ENCODE measurements at places on chromosomes 7 and 10.

GRCh38 chr7:80940539-80941207, 21.8 kb upstream of the SEMA3C start:
- no peak for DNase-seq

DNA sequence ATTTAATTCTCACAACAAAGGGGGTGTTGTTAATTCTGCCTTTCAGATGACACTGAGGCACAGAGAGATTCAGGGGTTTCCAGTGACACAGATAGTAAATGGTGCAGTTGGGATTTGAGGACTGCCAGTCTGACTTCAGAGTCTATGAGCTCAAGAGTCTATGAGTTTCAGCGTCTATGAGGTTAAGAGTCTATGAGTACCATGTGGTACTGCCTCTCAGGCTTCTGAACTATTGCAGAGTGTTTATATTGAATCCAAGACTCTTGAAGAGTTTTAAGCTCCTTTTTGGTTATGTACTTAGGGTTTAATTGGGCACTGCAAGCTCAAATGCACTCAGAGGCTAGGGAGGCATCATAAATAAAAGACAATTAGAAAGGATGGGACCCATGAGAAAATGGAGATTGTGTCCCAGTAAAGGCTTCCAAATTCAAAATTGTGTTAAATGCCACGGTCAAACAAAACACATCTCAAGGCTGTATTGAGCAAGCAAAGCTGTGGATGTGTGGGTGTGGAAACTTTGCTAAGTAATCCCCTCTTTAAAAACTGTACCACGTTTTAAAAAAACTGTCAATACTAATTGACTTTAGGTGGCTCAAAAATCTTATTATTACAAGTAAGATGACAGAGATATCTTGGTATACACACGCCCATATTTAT, 123.9 kb upstream of the FAM171A1 start:
- no peak for DNase-seq

GRCh38 chr7:93921607-93922566, at the start of gene GNG11:
GNG11 (plus strand) TSS chr7:93921735; CDS start chr7:93922138, 403 bp downstream.
- DNase-seq, result no peak

DNA sequence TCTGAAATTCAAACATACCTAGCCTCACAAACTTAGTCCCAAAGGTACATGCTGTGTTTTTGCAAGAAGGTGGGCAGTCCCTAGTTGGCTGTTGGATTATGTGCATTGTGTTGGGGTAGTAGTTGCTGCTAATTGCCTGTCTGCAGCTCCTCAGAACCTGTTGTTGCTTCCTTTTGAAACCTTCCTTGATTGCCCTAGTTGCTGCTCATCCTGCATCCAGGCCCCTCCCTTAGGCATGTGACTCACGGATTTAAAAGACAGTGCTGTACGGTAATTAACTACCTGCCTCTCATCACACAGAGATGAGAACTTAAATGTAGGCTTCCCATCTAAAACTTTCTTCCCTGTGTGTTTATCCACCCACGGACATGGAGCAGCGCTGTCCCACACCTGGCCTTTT, 67.7 kb downstream of the BMPR1A start:
- DNase-seq, result no peak

DNA sequence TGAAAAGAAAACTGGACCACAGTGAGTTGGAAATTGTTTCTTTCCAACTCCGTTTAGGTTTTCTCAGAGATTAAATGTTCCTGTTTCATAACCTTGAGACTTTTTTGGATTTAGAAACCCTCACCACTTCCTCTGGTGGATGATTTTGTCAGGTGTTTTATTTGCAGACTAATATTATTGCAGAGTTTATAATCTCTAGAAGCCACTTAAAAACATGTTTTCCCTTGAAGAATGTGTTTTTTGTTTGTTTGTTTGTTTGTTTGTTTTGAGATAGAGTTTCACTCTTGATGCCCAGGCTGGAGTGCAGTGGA, 520 bp upstream of the MICU1 start:
- DNase-seq, result no peak

DNA sequence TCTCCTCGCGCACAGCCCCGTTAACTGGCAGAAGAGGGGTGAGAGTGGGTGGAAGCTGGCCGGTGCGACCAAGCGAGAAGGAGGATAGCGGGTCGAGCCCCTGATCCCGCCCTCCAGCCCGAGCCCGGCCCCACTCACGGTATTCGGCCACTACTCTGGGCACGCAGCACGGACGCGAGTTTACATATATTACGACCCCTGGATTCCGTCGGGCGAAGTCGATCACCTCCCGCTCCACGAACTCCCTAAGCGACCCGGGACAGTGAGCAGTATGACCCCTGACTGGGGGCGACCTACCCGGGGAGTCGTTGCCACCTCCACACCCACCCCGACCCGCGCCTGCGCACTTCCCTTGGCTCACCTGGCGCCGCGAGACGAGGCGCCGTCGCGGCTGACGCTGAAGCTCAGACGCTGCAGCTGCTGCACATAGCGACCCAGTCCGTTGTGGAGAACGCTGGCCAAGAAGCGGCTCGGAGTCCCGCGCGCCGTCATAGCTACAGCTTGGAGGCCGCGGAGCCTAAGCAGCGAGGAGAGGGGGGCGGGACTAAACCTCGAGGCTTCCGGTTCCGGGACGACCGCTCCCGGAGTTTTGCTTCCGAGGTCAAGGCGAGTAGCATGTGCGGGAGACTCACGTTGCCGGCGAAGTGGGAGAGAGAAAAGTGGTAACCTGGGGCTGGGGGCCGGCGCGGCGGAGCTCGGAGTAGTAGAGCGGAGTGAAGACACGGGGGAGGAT, at the start of the genes MRPL43 and TWNK:
TSS of gene MRPL43 (minus strand) at position 546 of the 733 bp plus-strand sequence. CDS start at position 492, 54 bp downstream.
TSS of gene TWNK (plus strand) at position 592 of the 733 bp plus-strand sequence. CDS start 668 bp downstream, outside the sequence.
- peak; percentile 12 for DNase-seq

GRCh38 chr7:155358948-155359712, 61.5 kb downstream of the INSIG1 start:
- DNase-seq, result no peak

GRCh38 chr10:644076-644942, 45.2 kb downstream of the DIP2C start:
- DNase-seq, result no peak

DNA sequence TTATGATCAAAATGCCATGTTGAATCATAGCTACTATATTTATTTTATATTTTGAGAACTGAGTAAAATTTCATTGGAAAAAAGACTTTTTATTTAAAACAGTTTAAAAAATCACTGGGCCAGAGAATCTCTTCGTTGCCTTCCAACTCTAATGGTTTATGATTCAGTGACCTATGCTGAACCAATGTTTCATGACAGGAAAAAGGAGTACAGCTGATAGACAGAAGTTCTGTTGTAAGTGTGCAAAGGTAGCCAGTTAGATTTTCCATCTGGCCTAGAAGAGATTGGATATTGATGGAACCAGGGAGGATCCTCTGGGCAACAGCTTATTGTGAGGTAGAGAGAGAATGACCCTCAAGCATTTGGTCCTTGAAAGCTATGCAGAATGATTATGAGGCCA, 745.8 kb downstream of the SUGCT start:
- DNase-seq, result no peak

DNA sequence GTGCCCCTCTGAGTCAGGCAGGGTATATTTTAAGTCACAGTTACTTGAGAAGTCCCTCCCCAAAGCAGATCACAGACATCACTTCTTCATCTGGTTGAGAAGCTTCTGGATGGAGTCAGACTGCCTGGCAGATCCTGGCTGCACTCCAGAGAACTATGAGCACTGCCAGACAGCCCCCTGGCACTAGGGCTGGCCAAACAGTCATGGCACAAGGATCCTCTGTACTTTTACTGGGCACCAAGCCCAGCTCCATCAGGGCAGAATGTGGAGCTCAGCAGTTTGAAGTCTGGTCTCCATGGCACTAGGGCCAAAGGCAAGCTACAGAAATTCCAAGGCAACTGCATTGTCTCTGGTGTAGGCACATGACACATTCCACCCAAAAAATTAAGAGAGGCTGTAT, 162.1 kb downstream of the NRG3 start:
- no peak for DNase-seq

- DNase-seq, result no peak
Measured at GRCh38 chr7:12549106-12549505, 21.4 kb upstream of the SCIN start.

DNA sequence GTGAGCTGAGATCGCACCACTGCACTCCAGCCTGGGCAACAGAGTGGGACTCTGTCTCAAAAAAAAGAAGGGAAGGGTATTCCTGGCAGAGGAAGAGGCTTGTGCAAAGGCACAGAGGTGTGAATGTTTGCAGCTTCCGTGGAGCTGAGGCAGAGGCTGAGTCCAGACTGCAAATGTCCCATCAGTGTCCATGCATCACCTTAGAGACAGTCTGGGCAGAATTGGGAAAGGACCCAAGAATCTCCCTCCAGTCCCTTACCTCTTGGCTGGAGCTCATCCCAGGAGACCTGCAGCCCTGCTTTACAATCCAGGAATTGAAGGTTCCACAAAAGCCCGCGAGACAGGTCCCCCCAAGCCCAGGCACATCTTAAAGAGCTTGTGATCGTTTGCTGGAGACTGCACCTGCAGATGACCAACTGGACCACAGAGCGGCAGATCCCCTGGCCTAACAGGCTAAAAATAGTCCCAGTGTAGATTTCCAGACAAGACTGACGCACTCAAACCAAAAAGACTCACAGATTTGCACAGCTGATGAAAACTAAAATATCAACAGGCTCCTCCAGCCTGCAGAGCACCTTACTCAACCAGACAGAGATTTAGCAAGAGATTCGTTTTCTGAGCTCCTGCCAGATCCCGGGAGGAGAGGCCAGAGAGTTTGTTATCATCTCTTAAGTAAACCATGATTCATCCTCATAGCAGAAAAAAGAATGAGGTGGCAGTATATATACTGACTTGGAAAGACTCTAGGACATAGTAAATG, 22.9 kb upstream of the NANOS1 start:
- DNase-seq, result no peak

DNA sequence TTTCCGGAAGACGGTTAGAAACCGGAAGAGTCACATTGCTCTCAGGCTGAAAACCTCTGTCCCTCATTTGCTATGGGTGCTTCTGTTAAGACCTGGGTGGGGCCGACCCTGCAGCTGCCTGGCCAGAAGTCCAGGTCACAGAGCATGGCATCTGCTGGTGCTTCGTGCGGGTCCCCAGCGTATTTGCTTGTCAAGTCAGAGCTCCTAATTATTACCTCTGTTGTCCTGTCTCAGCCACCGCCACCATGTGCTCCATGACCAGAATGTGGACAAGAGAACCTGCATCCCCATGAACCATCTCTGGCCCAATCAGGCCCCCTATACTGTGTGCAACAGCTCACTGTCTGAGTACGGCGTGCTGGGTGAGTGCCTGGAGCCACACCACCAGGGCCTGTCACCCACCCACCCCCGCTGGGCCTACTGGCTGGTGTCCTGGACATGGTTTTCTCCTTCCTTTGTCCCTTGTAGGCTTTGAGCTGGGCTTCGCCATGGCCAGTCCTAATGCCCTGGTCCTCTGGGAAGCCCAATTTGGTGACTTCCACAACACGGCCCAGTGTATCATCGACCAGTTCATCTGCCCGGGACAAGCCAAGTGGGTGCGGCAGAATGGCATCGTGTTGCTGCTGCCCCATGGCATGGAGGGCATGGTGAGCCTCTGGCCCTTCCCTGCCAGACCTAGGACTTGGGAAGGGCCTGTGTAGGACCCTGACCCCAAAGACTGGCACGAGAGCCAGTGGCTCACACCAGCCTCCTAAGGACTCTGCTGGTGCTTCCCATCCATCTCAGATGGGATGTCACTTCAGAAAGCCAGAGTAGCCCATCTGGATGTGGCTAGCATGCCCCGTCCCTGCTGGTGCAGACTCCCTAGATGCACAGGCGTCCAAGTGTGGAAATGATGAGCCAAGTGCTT, 51.3 kb upstream of the ZMIZ2 start:
- no peak for DNase-seq

- no peak for DNase-seq
Measured at GRCh38 chr10:122062831-122063674, 74.1 kb downstream of the TACC2 start.

DNA sequence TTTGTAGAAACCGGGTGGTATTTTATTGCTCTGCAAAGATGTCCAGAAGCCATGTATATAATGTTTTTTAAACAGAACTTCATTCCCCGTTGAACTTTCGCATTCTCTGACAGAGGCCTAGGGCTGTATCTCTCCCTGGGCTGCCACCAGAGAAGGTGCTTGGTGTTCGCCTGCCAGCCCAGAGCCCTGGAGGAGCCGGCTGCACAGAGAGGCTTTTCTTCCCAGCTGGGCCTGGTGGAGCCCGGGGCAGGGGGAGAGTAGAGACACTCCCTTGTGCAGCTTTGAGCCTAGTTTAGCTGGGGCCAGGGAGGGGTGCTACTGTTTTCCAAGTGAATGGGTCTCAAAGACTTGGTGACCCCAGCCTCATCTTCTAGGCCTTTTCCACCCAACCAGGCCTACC, 13.6 kb upstream of the TRIM8 start:
- DNase-seq, result no peak

GRCh38 chr10:124975977-124976514, 34.1 kb downstream of the ZRANB1 start:
- DNase-seq, result no peak

GRCh38 chr10:131022981-131023380, 288.5 kb downstream of the TCERG1L start:
- no peak for DNase-seq

DNA sequence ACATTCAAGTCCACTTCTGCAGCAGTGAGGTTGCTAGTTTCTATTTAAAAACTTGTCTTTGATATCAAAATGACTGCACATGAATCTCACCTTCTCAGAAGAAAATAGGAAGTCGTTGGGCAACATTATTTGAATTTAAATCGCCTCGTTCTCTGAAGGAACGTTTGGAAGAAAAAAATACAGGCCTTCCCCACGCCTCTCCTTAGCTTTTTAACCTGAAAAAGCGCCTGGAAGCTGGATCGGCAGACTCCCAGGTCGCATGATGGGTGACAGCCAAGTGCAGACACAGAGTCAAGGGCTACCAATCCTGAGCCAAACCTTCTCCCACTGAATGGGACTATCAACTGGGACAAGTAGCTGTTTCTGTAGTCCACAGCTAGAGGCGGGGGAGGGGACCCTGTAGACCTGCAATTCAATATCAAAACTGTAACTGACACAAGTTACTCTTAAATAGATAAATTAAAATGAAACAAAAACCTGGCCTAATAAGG, 2.2 kb downstream of the FAM53B start:
- DNase-seq, result no peak

DNA sequence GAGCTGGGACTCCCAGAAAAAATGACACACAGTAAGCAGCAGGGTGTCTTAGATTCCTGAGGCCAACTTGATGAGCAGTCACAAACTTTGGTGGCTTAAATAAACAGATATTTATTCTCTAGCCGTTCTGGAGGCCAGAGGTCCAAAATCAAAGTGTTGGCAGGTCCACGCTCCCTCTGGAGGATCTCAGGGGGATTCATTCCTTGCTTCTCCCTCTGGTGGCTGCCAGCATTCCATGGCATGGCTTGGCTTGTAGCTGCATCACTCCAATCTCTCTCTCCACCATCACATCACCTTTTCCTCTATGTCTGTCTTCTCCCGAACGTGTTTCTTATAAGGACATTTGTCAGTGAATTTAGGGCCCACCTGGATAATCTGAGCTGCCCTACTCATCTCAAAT, 98.4 kb downstream of the OSBPL3 start:
- DNase-seq, result no peak

Data from SK-N-MC (cell line).